Epithelial cell of proximal tubule (primary cell): ENCODE measurements at places on chromosomes 7 and 10. TPM values are rescaled to one million over a fixed set of nuclear protein-coding genes. Genes with fewer than 3 reads are reported as not detected.

The ATG9B gene
- 0.07 and 1.1 TPM in 2 replicates for total RNA-seq

The HOGA1 gene
- total RNA-seq: 4.1 and 10.8 TPM in 2 replicates

The TAS2R40 gene
- not detected in 2 replicates for total RNA-seq

The BTBD16 gene
- 0.51 and 1.3 TPM in 2 replicates for total RNA-seq

The RARRES2 gene
- total RNA-seq: 6.1 and 9.1 TPM in 2 replicates

The CYP2C19 gene
- total RNA-seq: not detected in 2 replicates

GRCh38 chr10:79082631-79083596 is 14.1 kb downstream of the ZMIZ1 start:
- no peak for DNase-seq

DNA sequence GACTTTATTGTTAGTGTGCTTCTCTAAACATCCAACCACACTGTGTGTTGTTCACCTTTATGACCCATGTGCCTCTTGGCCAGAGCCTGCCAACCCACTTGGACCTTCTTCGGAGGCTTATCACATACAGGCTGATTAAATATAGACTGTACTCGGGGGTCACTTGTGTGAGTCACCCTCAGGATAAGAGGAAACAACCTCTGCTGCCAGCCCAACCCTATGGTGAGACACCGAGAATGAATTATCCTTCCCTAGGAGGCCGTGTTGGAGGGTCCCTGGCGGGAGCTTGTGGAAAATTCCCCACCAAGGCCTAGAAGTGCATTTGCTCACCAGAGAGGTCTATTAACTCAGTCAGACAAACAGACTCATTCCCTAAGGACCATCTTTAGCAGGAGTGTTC is 63.0 kb downstream of the FAS start:
- DNase-seq: no peak

GRCh38 chr7:70810558-70811139 is 321.3 kb upstream of the GALNT17 start:
- no peak for DNase-seq

DNA sequence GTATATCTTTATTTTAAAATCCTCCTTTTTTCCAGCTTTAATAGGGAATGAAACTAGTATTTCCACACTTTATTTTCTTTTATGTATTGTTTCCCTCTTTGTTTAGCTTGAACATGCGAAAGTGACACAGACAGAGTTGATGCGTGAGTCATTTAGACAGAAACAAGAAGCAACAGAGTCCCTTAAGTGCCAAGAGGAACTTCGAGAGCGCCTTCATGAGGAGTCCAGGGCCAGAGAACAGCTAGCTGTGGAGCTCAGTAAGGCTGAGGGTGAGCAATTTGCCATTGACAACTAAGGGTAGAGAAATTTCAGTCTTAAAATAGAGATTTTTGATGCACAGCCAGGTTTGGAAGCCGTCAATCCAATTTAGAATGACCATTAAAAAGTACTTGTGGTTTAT is 73.1 kb downstream of the CYP51A1 start:
- no peak for DNase-seq

GRCh38 chr10:67665491-67665890 is 30.5 kb downstream of the CTNNA3 start:
- no peak for DNase-seq

DNA sequence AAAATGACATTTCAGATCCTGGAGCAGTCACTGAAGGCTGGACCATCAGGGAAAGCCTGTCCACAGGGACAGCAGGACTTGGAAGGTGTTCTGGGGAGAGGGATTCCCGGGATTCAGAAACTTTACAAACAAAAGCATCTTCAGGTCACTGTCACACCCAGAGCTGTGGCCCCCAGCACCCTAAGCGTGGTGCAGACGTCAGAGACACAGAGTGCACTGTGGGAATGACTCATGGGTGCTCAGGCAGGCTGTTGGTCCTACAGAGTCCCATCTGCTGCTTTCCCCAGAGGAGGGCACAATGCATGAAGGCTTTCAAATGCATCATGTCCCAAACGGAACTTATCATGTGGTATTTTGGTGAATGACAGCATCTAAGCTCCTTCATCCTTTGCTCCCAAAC is 13.1 kb upstream of the LRMDA start:
- no peak for DNase-seq

- no peak for DNase-seq
These were observed 55.9 kb upstream of the MXI1 start for GRCh38 chr10:110151467-110151866.
